ENCODE measurements at places on chromosomes 2 and 18. TPM values are rescaled to one million over a fixed set of nuclear protein-coding genes. Genes with fewer than 3 reads are reported as not detected.

EFHD1 gene
- total RNA-seq: 0.17 TPM

CABLES1 gene
- total RNA-seq: 6.0 TPM

CNTNAP5 gene
- total RNA-seq: not detected

THADA gene
- total RNA-seq: 52.7 TPM

INPP5D gene
- total RNA-seq: 43.1 TPM

FOSL2 gene
- 78.7 TPM for total RNA-seq

AFF3 gene
- total RNA-seq: 0.71 TPM

CSRNP3 gene
- not detected for total RNA-seq

FEV gene
- total RNA-seq: not detected

MYOM1 gene
- 0.59 TPM for total RNA-seq

GMPPA gene
- 37.5 TPM for total RNA-seq

OR6B2 gene
- total RNA-seq: not detected

AFG3L2 gene
- 79.0 TPM for total RNA-seq

GPR35 gene
- 12.6 TPM for total RNA-seq

IFT172 gene
- 12.1 TPM for total RNA-seq

UBE2F gene
- 64.5 TPM for total RNA-seq

AQP12B gene
- total RNA-seq: not detected

SLC9A4 gene
- 0.06 TPM for total RNA-seq

ASB18 gene
- total RNA-seq: not detected

ZNF142 gene
- 56.0 TPM for total RNA-seq

REG3A gene
- total RNA-seq: not detected

TRIM43 gene
- total RNA-seq: not detected

FAM161A gene
- 8.3 TPM for total RNA-seq

TACR1 gene
- not detected for total RNA-seq

CNDP1 gene
- not detected for total RNA-seq

SLC4A3 gene
- total RNA-seq: 0.08 TPM

DLGAP1 gene
- total RNA-seq: not detected

KIAA1328 gene
- total RNA-seq: 5.5 TPM

DNAJC5G gene
- not detected for total RNA-seq

ACMSD gene
- total RNA-seq: not detected

MYO3B gene
- 0.19 TPM for total RNA-seq

SIX2 gene
- not detected for total RNA-seq

LYPD6 gene
- not detected for total RNA-seq

AKAIN1 gene
- not detected for total RNA-seq

PLEKHB2 gene
- total RNA-seq: 50.7 TPM

DLX2 gene
- not detected for total RNA-seq

HAAO gene
- 0.17 TPM for total RNA-seq

MAP3K19 gene
- total RNA-seq: not detected

EML6 gene
- total RNA-seq: 1.7 TPM

CCDC74A gene
- total RNA-seq: 5.2 TPM

SOWAHC gene
- 0.19 TPM for total RNA-seq

SKA1 gene
- 31.5 TPM for total RNA-seq

NDUFAF7 gene
- total RNA-seq: 20.7 TPM

MFSD6 gene
- 55.9 TPM for total RNA-seq

Data from activated CD8-positive, alpha-beta memory T cell treated with anti-CD3 and anti-CD28 coated beads for 36 hours (primary cell).